NCI-H774 (cell line): ENCODE measurements at places on chromosomes 12 and 14.

- no peak for DNase-seq
Measured at GRCh38 chr14:44988694-44989093, 26.7 kb downstream of the TOGARAM1 start.

- no peak for DNase-seq
Measured at GRCh38 chr14:25750436-25750835, 700.5 kb upstream of the STXBP6 start.

DNA sequence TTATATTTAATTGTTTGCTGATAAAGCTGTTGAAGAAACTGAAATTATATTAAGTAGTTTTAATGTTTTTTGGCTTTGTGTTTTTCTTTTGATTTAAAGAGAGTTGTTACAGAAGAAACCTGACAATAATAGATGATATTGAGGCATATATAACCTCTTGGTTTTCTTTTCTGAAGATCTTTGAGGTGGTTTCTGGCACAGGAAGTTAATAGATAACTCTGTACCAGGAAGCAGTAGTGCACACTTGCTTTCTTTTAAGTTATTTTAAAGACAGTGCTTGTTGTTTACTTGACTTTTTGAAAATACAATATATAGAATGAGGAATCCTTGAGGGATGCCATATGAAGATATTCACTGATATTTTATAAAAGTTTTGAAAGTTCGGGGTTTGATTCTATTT lies 209.0 kb upstream of the FBXO33 start:
- DNase-seq = no peak

DNA sequence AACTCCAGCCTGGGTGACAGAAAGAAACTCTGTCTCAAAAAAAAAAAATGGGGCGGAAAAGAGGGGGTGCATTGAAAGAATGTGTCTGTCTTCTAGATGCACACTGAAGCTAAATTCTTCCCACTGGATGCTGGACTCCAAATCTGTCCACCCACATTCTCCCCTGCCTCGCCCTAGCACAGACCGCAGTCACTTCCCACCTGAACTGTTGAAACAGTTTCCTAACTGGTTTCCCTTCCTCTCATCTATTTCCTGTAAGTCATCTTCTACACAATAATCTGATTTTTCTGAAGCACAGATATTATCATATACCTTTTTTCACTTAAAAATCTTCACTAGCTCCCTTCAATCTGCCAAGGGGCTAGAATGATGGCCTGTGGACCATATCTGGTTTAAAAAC lies 1.5 kb upstream of the HCAR1 start:
- no peak for DNase-seq

DNA sequence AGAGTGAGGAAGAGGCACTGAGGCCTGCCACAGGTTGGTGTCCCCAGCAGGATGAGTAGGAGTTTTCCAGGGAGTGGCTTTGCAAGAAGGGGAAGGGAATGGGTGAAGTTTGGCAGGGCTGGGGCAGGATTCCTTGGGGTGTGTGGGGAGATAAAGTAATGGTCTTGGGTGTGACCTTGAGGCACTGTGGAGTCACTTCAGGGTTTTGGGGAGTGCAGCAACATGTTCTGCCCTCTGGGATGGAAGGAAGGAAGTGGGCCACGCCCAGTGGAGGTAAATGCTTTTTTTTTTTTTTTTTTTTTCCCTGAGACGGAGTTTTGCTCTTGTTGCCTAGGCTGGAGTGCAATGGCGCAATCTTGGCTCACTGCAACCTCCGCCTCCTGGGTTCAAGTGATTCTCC lies 108.9 kb downstream of the ADCK1 start:
- DNase-seq = no peak

DNA sequence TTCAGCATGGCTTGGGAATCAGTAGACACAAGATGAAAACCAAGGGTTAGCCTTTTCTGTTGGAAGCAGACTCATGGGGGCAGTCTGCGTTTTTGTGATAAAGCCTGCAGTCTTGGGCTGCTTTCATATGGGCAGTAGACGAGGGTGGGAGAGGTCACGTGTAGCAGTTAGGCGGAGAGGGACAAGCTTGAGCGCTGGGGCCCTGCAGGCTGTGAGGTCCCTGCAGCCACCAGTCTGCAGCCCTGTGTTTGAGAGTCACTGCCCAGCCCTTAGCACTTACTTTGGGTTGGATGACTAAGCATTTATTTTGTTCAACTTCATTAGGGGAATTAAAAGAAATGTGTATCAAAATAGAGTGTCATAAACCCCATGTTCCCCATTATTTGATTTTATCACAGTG lies 37.2 kb downstream of the EP400 start:
- no peak for DNase-seq

GRCh38 chr12:60577607-60578006 lies 981.8 kb downstream of the SLC16A7 start:
- DNase-seq = no peak

GRCh38 chr12:116153113-116153512 lies 124.4 kb downstream of the MED13L start:
- DNase-seq = no peak

GRCh38 chr14:103144085-103144484 lies 20.8 kb downstream of the TNFAIP2 start:
- DNase-seq = no peak

GRCh38 chr12:116885491-116885890 lies 4.2 kb upstream of the HRK start:
- no peak for DNase-seq

DNA sequence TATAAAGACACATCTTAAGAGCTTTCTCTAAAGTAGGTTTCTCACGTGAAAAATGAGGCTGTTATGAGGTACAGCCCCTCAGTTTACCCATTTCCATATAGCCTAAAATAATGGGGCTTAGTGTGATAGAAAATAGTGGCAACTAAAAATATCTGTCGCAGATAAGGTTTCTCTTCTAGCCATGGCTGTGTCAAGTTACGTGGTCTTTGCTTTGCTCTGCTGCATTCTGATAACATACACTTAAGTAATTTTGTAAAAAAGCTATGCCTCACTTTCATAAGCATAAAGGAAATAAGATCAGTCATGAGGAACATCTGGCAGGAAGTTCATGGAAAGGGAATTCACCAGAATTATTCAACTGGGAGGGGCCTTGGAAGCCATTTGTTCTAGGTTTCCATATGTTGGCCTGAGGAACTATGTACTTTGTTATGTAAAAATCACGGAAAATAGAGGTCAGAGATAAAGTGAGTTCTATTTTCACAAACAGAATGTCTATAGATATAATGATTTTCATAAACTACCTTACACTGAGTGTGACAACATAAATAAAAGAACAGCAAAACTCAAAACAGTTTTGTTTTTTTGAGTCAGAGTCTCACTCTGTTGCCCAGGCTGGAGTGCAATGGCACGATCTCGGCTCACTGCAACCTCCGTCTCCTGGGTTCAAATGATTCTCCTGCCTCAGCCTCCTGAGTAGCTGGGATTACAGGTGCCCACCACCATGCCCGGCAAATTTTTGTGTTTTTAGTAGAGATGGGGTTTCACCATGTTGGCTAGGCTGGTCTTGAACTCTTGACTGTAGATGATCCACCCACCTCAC lies 195.6 kb upstream of the KRR1 start:
- no peak for DNase-seq

GRCh38 chr12:51087818-51088217 lies 4.4 kb upstream of the CSRNP2 start:
- no peak for DNase-seq

DNA sequence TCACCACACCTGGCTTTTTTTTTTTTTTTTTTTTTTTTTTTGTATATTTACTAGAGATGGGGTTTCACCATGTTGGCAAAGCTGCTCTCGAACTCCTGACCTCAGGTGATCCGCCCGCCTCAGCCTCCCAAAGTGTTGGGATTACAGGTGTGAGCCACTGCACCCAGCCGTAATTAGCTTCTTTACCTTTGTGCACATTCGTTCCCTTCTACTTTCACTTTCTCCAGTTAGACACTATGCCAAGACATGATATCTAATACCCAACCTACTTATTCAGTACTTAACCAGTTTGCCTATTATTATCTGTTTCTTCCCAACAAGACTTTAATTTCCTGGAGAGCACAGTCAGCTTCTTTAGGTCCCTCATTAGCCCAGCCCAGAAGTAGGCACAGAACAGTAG lies 5.3 kb downstream of the STYK1 start:
- DNase-seq = peak; percentile 7

- DNase-seq = no peak
Measured at GRCh38 chr12:57837864-57838562, 8.5 kb downstream of the CTDSP2 start.

- DNase-seq = no peak
Measured at GRCh38 chr12:89574736-89575208, 48.9 kb upstream of the POC1B start.

DNA sequence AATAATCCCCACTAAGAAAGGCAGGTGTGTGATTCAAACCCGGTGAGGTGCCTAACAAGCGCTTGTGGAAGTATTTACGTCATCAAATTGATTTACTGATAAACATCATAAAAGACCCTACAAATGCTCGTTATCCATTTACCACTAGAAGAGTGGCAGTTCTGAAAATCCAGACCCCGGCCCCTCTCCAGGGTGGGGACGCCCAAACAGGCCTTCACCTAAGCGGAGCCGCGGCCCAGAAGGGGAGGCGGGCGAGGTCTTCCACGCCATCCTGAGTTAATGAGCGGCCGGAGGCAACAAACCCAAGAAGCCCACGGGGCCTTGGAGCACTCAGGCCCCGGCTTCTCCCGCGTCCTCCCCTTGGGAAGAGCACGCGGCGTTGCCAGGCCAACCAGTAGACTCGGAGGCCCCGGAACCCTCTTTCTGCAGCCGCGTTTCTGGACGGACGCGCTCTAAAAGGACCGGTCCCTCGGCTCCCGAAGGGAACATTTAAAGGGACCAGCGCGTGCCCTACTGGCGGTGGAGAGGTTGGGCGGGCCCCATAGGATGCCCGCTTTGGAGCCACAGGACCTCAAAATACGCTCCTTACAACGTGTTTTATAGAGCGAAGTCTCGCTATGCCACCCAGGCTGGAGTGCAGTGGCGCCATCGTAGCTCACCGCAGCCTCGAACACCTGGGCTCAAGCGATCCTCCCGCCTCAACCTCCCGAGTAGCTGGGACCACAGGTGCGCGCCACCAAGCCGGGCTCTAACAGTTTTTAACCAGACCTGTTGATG lies 3.5 kb downstream of the PTPN21 start:
- DNase-seq = no peak

DNA sequence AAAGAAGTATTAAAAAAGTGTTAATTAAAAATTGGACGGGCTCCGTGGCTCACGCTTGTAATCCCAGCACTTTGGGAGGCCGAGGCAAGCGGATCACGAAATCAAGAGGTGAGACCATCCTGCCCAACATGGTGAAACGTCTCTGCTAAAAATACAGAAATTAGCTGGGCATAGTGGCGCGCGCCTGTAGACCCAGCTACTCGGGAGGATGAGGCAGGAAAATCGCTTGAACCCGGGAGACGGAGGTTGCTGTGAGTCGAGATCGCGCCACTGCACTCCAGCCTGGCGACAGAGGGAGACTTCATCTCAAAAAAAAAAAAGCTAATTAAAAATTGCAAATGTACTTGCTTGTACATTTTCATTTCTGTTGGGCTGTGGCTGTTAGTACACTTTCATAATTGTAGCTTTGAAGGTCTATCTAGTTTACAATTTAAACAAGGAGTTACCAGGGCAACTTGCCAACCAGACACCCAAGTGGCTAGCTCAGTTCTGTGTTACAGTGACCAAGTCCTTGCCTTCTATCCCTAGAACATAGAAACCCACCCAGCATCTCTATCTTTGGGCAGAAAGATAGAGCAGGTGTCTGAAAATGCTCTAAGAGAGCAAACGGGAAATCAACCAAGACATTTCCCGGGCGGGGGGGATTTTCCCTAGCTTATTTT lies 1.2 kb downstream of the COA8 start:
- DNase-seq = no peak

DNA sequence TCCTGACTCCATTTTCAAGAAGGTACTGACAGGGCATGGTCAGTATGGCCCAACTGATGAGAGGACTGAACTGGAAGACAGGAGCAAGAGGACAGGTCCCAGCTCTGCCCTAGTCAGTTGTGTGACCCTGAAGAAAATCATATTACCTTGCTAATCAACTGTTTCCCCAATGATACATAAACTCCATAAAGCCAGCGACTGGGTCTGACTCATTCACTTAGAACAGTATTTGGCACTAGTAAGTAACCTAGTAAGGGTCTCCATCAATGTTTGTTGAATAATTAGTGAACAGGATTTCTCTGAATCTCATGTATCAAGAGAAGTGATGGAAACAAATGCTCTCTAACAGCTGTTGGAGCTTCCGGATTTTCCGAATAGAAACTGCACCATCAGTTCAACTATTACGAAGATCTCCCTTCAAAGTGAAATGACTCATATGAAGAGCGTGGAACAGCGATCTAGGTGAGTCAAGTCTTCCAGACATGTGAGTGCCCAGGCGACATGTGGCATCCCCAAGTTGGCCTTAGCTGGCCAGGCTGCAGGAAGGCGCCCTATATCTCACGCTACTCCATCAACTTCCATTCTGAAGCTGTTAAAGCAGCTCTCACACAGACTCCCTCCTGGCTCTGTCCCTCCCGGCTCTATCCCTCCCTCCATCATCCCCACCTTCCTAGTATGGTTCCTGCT lies 94.5 kb downstream of the TTC7B start:
- no peak for DNase-seq

GRCh38 chr12:116637589-116638150 lies 78.5 kb downstream of the MAP1LC3B2 start:
- no peak for DNase-seq

- no peak for DNase-seq
Measured at GRCh38 chr12:6773590-6774351, 1.5 kb downstream of the LAG3 start.

GRCh38 chr12:80412343-80412953 lies 31.6 kb upstream of the PTPRQ start:
- peak; percentile 52 for DNase-seq

- peak; percentile 44 for DNase-seq
Measured at GRCh38 chr12:120496413-120497340, 764 bp downstream of the DYNLL1 start.

DNA sequence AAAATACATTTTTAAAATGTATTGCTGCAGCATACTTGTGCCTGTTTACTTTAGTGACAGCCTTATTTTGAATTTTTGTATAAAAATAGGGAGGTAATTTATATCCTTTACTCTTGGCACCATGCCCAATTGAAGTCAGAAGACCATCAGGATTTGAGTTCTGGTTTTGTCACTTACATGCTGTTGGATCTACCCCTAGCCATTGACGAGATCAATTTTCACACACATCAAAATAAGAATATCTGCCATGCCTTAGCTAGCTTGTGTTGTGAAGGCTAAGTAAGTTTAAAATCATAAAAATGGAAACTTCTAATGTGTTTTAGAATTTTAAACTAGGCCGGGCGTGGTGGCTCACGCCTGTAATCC lies 381.8 kb downstream of the KCNH5 start:
- no peak for DNase-seq

GRCh38 chr14:81464253-81465002 lies 64.3 kb upstream of the STON2 start:
- no peak for DNase-seq

DNA sequence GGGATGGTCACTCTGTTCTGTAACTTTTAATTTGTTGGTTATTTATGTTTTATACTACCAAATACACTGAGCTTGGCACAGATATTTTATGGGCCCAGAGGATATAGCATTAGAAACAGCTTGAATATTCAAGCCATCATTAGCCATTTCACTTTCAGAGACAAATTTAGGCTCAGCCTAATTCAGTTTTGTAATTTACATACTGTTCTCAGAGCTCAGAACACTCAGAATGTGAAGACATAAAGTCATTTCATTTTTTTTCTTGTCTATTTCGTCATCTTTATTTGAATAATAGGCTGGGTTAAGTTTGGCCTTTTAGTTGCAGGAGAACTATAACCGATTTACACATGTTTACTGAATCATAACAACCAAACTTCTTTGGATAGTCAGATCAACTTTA lies 361.7 kb downstream of the SNAPC1 start:
- no peak for DNase-seq
